ENCODE measurements at places on chromosomes 5 and 9. TPM values are rescaled to one million over a fixed set of nuclear protein-coding genes. Genes with fewer than 3 reads are reported as not detected.

- no peak for DNase-seq
Observed at GRCh38 chr9:111726949-111727348, 65.5 kb downstream of the GNG10 start.

- no peak for DNase-seq
Observed at GRCh38 chr5:132183723-132184122, 43.9 kb downstream of the P4HA2 start.

- DNase-seq, result peak; percentile 32
Observed at GRCh38 chr5:140567136-140567818, 2.6 kb downstream of the SLC35A4 start.

DNA sequence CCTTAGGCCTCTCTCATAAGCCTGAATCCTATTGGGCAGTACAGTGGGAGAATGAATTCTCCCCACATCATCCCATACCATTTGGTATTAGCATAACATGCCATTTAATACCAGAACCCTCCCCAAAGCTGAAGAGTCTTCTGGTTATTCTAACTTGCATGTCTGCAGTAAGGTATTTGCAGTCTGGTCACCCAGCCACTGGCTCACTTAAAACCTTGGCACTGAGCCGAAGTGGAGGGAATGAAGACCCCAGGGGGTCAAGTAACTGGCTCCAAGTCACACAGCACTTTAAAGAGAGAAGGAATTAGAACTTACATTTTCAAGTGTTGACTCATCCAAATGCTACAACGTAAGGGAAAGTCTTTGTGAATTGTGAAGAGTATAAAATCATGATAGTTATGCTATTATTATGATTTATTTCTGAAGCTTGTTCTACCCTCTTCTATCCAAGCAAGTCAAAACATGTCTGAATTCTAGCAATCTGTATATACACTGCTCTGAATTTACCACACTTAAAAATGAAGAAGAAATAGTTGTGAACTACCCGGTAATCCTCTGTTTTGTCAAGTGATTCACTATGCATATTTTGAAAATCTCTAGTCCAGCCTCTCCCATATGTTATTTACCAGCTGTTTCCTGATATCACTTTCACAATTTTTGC, 28.5 kb downstream of the GLRA1 start:
- DNase-seq, result no peak

- DNase-seq, result no peak
Observed at GRCh38 chr9:13807118-13807517, 506.8 kb downstream of the NFIB start.

DNA sequence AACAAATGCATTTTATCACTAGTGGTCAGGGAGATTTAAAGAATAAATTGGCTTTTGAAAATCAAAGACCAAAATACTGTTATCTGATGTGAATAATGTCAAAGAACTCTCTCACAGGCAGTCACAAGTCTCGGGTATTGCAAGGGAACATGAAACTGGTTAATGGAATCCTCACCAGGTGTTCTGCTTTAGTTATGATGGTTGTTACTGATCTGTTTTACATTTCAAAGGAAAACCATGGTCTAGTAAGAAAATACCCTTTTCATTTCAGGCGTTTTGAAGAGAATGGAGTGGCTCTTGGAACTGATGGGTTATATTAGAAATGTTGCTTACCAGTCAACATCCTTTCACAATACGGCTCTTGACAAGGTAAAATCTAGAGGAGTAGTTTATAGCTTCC, 43.4 kb downstream of the HACD4 start:
- no peak for DNase-seq

- DNase-seq, result no peak
Observed at GRCh38 chr5:124466011-124466410, 280.4 kb downstream of the ZNF608 start.

GRCh38 chr5:14219800-14220512, 76.8 kb downstream of the TRIO start:
- no peak for DNase-seq

DNA sequence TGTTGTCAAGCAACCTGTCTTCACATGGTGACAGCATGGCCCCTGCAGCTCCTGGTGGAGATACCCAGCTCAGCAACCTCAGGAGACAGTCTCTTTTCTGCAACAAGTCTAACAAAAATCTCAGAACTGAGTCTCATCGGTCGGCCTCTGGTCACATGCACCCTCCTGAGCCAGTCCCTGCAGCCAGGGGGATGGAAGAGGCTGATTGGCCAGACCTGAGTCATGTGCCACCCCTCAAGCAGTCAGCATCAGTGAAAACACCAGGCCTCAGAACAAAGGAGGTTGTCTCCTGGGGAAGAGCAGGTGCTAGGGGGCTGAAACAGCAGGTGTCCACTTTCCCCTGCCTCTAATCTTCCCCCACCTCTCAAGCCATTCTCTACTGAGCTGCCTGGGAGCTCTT, 54.4 kb downstream of the SMIM23 start:
- peak; percentile 64 for DNase-seq

Gene LECT2
- not detected for total RNA-seq

Gene ZNF79
- 13.3 TPM for total RNA-seq

Gene DMRTA1
- total RNA-seq, result 4.3 TPM

Gene IFNB1
- total RNA-seq, result not detected

All from osteoblast (primary cell).